ENCODE measurements at places on chromosomes 1 and 21.

DNA sequence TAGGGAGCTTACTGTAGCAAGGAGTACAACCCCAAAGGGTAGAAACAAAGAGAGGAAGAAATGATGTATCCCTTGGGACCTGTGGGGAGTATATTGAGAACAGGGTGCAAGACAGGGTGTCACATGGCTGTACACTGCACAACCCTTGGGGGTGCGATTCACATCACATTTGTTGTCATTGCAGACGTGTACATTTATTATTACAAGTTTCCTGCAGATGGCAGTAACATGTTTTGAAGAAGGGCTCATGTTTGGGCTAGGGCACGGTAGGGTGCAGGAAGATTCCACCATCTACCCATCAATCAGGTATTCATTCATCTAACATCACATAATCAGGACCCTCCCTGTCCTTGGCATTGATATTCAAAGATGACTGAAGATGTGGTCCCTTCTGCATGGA, 62.5 kb downstream of the NDUFS5 start:
- no peak for DNase-seq

GRCh38 chr1:3063379-3064295, 5.4 kb upstream of the PRDM16 start:
- DNase-seq: no peak

DNA sequence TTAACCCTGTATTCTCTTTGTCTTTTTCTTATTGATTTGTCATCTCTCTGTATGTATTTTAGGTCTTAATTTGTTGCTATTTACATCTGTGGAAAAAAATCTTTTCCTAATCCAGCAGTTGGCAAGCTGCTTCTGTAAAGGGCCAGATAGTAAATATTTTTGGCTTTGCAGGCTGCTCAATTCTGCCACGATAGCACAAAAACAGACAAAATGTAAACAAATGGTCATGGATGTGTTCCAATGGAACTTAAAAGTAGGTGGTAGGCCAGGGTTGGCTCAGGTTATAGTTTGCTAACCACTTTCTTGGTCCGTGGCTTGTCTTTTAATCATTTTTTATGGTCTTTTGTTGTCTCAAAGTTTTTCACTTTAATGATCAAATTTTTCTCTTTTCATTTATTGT, 371.8 kb downstream of the HHAT start:
- no peak for DNase-seq

GRCh38 chr1:11929849-11930248, 3.6 kb upstream of the KIAA2013 start:
- peak; percentile 48 for DNase-seq

- no peak for DNase-seq
Observed at GRCh38 chr1:207081088-207081487, 7.6 kb upstream of the C4BPB start.

DNA sequence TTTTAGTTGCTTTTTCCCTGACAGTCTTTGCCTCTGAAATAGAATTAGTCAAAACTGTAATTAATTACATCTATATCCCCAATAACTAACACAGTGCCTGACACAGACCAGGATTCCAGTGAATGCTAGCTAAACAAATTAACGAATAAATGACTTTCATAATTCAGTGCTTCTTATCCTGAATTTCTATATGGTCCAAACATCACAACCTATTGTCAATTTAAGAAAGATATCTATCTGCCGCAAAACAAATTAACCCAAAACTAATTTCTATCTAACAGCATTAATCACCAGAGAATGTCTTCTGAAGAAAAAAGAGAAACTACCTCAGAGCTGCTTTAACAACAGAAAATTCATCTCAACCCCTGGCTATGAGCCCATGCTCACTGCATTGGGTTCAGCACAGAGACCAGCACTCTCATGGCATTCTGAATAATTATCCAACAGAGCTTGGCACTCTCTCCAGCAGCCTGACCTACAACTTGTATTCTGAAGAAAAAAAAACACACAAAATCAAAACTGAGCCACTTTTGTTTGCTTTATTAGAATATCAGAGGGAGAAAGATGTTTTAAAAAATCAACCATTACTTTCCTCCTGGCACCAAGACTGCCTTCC, 547.3 kb upstream of the BEND5 start:
- peak; percentile 53 for DNase-seq

GRCh38 chr1:206419250-206419649, 51.0 kb upstream of the IKBKE start:
- no peak for DNase-seq

All from pons (tissue), 1 donor.